ENCODE measurements at places on chromosomes 7 and 10. TPM values are rescaled to one million over a fixed set of nuclear protein-coding genes. Genes with fewer than 3 reads are reported as not detected.
A peak's percentile ranks its signal among the peaks of the same experiment; 100 is the strongest.

DNA sequence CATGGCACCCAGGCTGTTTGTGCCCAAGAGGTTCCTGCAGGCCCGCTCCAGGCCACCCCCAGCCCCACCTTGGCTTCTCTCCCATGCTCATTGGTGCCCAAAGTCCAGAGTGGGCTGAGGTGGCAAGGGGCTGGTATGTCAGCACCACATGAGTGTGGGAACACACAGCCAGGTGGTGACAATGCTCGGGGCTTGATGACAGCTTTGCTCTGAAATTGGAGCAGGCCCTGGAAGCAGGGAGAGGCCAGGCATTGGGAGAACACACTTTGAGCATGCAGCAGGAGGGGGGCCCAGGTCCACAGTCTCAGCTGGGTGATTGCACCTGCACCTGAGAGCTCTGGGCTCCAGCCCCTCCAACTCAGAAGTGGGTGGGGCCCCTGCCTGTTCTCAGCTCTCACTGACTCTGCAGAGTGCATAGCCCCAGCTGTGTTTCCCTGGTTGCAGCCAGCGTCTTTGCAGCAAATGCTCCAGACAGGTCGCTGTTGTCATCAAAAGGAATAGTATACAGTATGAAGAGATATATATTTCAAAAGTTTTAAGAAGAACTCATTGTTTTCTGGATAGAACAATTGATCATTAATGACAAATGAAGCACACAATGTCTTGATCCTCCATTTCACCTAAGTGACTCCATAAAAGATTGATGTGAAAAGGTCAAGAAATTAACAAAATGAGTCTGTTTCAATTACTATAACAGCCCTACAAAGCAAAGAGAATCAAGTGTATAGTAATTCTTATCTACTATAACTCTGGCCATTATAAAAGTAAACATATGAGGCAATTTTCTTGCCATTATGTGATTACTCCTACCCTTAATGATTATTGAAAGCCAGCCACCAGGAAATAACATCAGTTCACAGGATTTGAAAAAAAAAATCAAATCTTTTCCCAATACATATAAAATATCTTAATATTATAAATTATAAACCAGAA lies 848.1 kb downstream of the PCDH15 start:
- H3K36me3 ChIP-seq, result no peaks in the 10 kb centered on the region
- H3K4me3 ChIP-seq, result no peak overlapping the region
- no peak overlapping the region for H3K27ac ChIP-seq
- H3K4me1 ChIP-seq, result no peaks in the 10 kb centered on the region

DNA sequence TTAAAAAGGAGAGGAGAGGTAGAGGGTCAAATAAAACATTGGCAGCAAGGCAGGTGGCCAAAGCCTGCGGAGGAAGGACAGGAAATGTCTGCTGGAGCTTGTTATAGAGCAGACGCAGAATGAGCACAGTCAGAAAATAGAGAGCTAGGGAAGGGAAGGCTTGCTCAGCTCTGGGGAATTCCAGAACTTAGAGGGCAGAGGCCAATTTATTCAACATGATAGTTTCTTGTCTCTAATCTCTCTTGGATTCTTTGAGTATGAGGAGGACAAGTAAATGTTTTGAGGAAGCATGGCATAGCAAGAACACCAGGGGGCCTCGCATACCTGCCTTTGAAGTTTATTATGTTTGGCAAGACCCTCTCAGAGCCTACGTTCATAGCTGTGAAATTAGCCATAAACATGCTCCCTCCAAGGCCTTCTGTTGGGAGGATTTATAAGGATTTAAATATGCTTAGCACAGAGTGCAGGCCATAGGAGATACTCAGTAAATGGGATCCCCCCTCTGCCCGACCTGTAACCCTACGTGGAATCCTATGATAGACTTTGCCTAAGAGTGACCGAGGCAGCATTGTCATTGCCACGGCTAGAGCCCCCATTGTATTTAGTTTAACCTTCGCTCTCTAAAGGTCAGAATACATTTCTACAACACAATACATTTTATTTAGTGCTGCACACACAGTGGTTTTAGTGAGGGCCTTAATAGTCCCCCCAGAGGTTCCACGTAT lies 293.9 kb downstream of the CCDC3 start:
- no peaks in the 10 kb centered on the region for H3K36me3 ChIP-seq
- no peak for DNase-seq
- H3K4me1 ChIP-seq, result peaks cover 62% of the 10 kb centered on the region
- H3K4me3 ChIP-seq, result no peak overlapping the region

- no peak overlapping the region for H3K27ac ChIP-seq
- no peak for DNase-seq
- no peak overlapping the region for H3K4me3 ChIP-seq
- no peaks in the 10 kb centered on the region for H3K36me3 ChIP-seq
Observed at GRCh38 chr7:46024263-46024916, 103.3 kb upstream of the IGFBP3 start.

DNA sequence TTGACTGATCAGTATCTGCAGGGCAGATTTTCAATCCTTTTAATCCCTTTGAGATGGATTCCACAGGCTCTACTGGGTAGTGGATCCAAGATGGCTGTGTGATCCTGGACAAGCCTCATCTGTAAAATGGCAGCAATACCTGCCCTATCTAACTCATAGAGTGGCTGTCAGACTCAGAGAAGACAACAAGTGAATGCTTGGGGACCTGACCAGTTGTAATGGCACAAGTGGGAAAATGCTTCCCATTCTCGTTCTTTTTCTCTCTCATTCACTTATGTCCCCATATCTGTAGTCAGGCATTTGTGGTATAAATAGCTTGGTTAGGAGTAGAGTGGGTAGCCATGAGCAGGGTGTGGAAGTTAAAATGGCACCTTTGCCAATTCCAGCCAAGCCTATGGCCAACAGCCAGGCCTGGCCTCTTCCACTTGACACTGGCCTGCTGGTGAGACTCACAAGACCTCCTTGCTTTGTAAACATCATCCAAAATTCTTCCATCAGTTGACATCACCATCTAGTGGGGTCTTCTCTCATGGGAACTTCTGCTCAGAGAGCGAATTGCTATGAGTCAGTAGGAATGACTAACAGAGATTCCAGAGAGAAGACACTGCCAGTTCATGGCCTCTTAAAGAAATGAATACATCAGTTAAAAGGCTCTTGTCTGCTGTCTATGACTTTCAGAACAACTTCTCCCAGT lies 150.1 kb downstream of the PLPP4 start:
- no peaks in the 10 kb centered on the region for H3K36me3 ChIP-seq
- H3K4me3 ChIP-seq, result no peak overlapping the region
- no peak for DNase-seq

- no peaks in the 10 kb centered on the region for H3K36me3 ChIP-seq
- H3K4me1 ChIP-seq, result no peaks in the 10 kb centered on the region
- no peaks in the 10 kb centered on the region for H3K27me3 ChIP-seq
- DNase-seq, result no peak
- H3K27ac ChIP-seq, result no peak overlapping the region
Observed at GRCh38 chr7:122423591-122423990, 119.0 kb upstream of the FEZF1 start.

DNA sequence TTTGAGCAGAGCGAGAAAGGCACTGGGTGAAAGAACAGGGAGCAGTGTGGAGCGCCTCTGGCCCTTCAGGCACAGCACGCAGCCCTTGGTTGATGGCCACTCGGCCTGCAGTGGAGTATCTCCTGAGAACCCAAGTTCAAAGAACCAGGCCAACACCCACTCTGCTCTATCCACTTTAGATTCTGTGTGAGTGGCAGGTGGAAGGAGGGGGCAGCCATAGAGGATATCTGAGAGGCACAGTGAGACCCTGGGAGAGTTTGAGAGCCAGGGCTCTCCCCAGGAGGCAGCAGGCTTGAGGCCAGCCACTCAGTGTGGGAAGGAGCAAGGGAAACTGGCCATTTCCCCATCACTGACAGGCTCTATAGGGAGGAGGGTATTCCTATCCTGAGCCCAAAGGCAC lies 52.5 kb upstream of the PTN start:
- H3K4me1 ChIP-seq, result no peaks in the 10 kb centered on the region
- H3K36me3 ChIP-seq, result no peaks in the 10 kb centered on the region
- H3K4me3 ChIP-seq, result no peak overlapping the region
- DNase-seq, result no peak
- H3K27ac ChIP-seq, result no peak overlapping the region

DNA sequence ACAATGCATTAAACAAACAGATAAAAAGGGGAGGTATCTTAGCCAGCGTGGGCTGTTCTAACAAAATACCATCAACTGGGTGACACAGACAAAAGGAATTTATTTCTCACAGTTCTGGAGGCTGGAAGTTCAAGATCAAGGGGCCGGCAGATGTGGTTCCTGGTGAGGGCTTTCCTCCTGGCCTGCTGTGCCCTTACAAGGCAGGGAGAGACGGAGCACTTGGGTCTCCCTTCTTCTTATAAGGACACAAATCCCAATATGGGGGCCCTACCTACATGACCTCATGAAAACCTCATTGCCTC lies 281.6 kb upstream of the KLF14 start:
- no peaks in the 10 kb centered on the region for H3K27me3 ChIP-seq
- H3K36me3 ChIP-seq, result peaks cover 32% of the 10 kb centered on the region
- peaks cover 71% of the 10 kb centered on the region for H3K4me1 ChIP-seq
- no peak overlapping the region for H3K27ac ChIP-seq

GRCh38 chr7:141366091-141366621 lies 185.1 kb upstream of the AGK start:
- H3K36me3 ChIP-seq, result no peaks in the 10 kb centered on the region
- no peaks in the 10 kb centered on the region for H3K4me1 ChIP-seq
- H3K4me3 ChIP-seq, result no peak overlapping the region
- no peak overlapping the region for H3K27ac ChIP-seq

DNA sequence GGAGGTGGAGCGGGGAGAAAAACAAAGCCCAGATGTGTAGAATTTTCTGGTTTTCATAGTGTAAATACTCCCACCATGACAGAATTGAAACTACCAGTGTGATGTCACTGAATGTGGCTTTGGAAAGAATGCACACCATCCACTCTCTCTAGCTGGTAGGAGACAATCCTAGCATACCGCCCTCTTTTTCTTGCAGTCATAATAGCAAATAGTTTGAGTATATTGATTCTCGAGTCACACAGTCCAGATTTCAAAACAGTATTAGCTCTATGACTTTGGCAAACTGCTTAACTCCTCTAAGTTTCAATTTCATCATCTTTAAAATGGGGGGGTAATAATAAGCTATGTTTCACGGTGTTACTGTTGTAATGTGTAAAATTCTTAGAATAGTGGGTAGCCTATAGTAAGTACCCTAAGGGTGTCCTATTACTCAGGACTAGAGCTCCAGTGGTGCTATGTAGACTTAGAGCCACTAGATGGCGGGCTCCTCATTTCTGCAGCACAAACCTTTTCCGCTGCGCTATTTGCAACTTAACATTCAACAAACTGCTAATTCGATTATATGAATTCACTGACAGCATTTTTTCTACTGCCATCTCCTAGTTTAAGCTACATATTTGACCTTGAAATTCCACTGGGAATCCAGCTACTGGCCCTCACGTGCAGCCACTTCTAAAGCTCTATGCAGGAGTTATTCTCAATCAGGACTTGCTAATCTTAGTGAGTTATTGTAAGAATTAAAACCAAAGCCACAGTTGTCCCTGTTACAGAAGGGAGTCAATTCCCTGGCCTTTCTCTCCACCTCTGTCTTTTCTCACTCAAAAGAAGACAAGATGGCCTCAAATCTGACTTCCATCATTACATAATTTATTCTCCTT lies 18.7 kb downstream of the TAS2R40 start:
- no peak overlapping the region for H3K4me3 ChIP-seq
- peak; percentile 63 for DNase-seq
- peaks cover 49% of the 10 kb centered on the region for H3K4me1 ChIP-seq
- H3K27ac ChIP-seq, result peak overlapping the region; percentile 87
- peaks cover 11% of the 10 kb centered on the region for H3K27me3 ChIP-seq

- no peaks in the 10 kb centered on the region for H3K4me1 ChIP-seq
- H3K27ac ChIP-seq, result no peak overlapping the region
- DNase-seq, result no peak
- H3K4me3 ChIP-seq, result no peak overlapping the region
- H3K36me3 ChIP-seq, result no peaks in the 10 kb centered on the region
Observed at GRCh38 chr10:121112136-121112535, 261.0 kb downstream of the WDR11 start.

GRCh38 chr10:93393211-93393610 lies 88.9 kb downstream of the MYOF start:
- H3K4me3 ChIP-seq, result no peak overlapping the region
- peaks cover 10% of the 10 kb centered on the region for H3K36me3 ChIP-seq
- H3K27ac ChIP-seq, result no peak overlapping the region
- H3K27me3 ChIP-seq, result no peaks in the 10 kb centered on the region

DNA sequence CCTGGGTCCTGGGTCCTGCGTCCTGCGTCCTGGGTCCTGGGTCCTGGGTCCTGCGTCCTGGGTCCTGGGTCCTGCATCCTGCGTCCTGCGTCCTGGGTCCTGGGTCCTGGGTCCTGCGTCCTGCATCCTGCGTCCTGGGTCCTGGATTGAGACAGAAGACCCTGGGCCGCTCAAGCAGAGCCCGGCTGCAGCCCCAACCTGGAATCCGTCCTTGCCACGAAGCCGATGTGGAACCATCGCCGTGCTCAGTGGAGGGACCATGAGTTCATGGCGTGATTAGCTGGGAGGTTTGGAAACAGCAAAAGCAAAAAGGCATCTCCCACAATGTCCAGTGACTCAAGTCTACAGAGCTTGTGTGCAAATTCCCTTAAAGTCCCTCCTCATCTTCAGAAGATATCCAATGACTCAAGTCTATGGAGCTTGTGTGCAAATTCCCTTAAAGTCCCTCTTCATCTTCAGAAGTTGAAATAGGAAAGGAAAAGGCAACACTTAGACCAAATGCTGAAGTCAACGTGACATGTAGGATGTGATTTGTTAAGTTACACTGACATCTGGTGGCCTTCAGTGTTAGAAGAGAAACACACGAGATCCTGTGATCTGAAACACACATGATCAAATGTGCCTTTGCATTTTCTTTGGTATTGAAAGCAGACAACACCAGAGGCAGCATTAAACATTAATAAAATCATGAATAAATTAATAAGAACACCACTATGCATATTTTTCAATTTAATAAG lies 179.9 kb downstream of the PTPRN2 start:
- no peak overlapping the region for H3K4me3 ChIP-seq
- no peaks in the 10 kb centered on the region for H3K27me3 ChIP-seq
- no peak for DNase-seq
- H3K4me1 ChIP-seq, result no peaks in the 10 kb centered on the region

DNA sequence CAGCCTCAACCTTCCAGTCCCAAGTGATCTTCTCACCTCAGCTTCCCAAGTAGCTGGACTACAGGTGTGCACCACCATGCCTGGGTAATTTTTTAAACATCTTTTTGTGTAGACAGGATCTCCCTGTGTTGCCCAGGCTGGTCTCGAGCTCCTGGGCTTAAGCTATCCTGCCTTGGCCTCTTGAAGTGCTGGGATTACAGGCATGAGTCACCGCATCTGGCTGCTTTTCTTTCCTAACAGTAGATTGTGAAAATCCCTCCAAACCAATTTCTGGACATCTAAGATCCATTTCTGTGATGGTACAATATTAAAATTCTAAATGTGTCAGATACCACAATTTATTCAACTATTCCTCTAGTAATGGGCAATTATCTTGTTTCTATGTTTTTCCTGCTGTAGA lies 38.7 kb downstream of the RAB18 start:
- no peak overlapping the region for H3K27ac ChIP-seq
- no peak for DNase-seq
- H3K27me3 ChIP-seq, result no peaks in the 10 kb centered on the region
- H3K4me1 ChIP-seq, result peaks cover 20% of the 10 kb centered on the region
- no peak overlapping the region for H3K4me3 ChIP-seq
- peaks cover 35% of the 10 kb centered on the region for H3K36me3 ChIP-seq

Gene MBL2
- not detected for total RNA-seq

Gene SCIN
- total RNA-seq, result not detected

Gene LEP
- not detected for total RNA-seq

Gene ACHE
- 0.21 TPM for total RNA-seq

Gene HMX2
- not detected for total RNA-seq

Gene CALHM3
- not detected for total RNA-seq

Gene ABCB4
- not detected for total RNA-seq

Gene PRRT4
- total RNA-seq, result 0.39 TPM

Gene SH2B2
- total RNA-seq, result 1.9 TPM

Data from activated T-helper 2 cell treated with anti-CD3 and anti-CD28 coated beads, Interferon-gamma antibody, Interleukin-2, Interleukin-4, amounts not matched to agents 10 μg/mL and 5 μg/mL and 100 μg/mL, durations not matched to agents 14 hours and 24 hours and 36 hours (primary cell).